Mammary microvascular endothelial cell (primary cell): ENCODE measurements at places on chromosomes 2 and 18. TPM values are rescaled to one million over a fixed set of nuclear protein-coding genes. Genes with fewer than 3 reads are reported as not detected.

The RAX gene
- not detected in 2 replicates for total RNA-seq

The PRR30 gene
- not detected in 2 replicates for total RNA-seq

The BMP10 gene
- not detected in 2 replicates for total RNA-seq

The KRCC1 gene
- total RNA-seq: 11.4 and 14.3 TPM in 2 replicates

The FBXO48 gene
- total RNA-seq: 0.47 and 0.84 TPM in 2 replicates

The C2orf78 gene
- not detected in 2 replicates for total RNA-seq

The TSPYL6 gene
- total RNA-seq: not detected in 2 replicates

The UPP2 gene
- not detected in 2 replicates for total RNA-seq

The SYT4 gene
- total RNA-seq: not detected in 2 replicates

The SIX3 gene
- total RNA-seq: not detected in 2 replicates

The DUSP2 gene
- 0.07 and 0.74 TPM in 2 replicates for total RNA-seq

The IL1F10 gene
- not detected in 2 replicates for total RNA-seq

The MERTK gene
- 13.4 and 14.9 TPM in 2 replicates for total RNA-seq

The MPP4 gene
- total RNA-seq: 8.3 and 13.2 TPM in 2 replicates

The OR6B2 gene
- not detected in 2 replicates for total RNA-seq

The FBXO15 gene
- total RNA-seq: not detected in 2 replicates

The SLC5A7 gene
- not detected in 2 replicates for total RNA-seq

The PIK3C3 gene
- 25.8 and 40.3 TPM in 2 replicates for total RNA-seq

The RNPEPL1 gene
- 51.2 and 63.3 TPM in 2 replicates for total RNA-seq

The FKBP7 gene
- total RNA-seq: 10.3 and 11.4 TPM in 2 replicates

The GPAT2 gene
- total RNA-seq: 7.6 and 8.3 TPM in 2 replicates

The AQP12A gene
- not detected in 2 replicates for total RNA-seq

The SALL3 gene
- not detected in 2 replicates for total RNA-seq

The TP53I3 gene
- total RNA-seq: 114 and 133 TPM in 2 replicates

The DNAJC5G gene
- total RNA-seq: not detected in 2 replicates

The CCBE1 gene
- 2.0 and 3.5 TPM in 2 replicates for total RNA-seq

The TRABD2A gene
- total RNA-seq: 0.60 and 2.9 TPM in 2 replicates

The KIF5C gene
- total RNA-seq: 0.25 and 0.33 TPM in 2 replicates

The ANKRD30B gene
- not detected in 2 replicates for total RNA-seq

The SPOPL gene
- total RNA-seq: 5.8 and 7.1 TPM in 2 replicates

The NEB gene
- 0.20 and 0.30 TPM in 2 replicates for total RNA-seq

The LRRTM4 gene
- total RNA-seq: not detected in 2 replicates

The SCYGR2 gene
- not detected in 2 replicates for total RNA-seq

The CPS1 gene
- 1.3 and 1.5 TPM in 2 replicates for total RNA-seq

The GNAL gene
- total RNA-seq: 0.05 TPM in 1 of 2 replicates, not detected in the other

The CROCC2 gene
- not detected in 2 replicates for total RNA-seq

The VWC2L gene
- not detected in 2 replicates for total RNA-seq

The SLC38A11 gene
- total RNA-seq: not detected in 2 replicates
